ENCODE measurements at places on chromosomes 3 and 15. TPM values are rescaled to one million over a fixed set of nuclear protein-coding genes. Genes with fewer than 3 reads are reported as not detected.

GRCh38 chr15:34335176-34336032, 2.2 kb downstream of the SLC12A6 start:
- no peak for DNase-seq

MINAR1 gene
- total RNA-seq: 0.21 TPM

- DNase-seq: no peak
These were observed 300.2 kb upstream of the CNTN6 start for GRCh38 chr3:792630-793029.

DNA sequence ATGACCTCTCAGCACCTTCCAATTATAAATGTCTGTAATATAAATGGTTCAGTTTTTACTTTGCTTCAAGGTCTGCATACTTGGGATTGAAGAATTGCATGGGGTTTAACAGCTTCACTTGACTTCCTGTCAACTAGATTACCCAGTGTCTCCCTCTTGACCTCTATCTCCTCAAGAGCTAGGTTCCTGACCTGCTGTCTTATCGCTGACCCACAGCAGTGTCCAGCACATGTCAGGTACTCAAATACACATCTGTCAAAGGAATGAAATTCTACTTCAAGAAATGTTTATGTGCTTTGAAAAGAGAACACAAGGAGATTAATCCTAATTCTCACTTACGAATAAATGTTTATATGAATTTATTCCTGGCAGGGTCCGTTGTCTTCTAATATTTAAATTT, 284.5 kb downstream of the SLC9A9 start:
- no peak for DNase-seq

SCN11A gene
- total RNA-seq: not detected

DNA sequence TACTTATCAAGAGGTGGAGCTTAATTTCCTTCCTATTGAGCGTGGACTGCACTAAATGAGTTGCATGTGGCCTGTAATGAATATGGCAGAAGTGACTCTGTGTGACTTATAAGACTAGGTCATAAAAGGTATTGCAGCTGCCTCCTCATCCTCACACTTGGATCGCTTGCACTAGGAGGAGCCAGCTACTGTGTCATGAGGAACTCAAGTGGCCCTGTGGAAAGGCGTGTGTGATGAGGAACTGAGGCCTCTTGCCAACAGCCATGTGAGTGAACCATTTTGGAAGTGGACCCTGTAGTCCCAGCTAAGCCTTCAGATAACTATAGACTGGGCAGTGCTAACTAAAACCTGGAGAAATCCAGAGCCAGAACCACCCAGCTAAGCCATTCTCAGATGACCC, 7.1 kb upstream of the SLC30A4 start:
- DNase-seq: no peak

TRIP4 gene
- total RNA-seq: 5.6 TPM

DNA sequence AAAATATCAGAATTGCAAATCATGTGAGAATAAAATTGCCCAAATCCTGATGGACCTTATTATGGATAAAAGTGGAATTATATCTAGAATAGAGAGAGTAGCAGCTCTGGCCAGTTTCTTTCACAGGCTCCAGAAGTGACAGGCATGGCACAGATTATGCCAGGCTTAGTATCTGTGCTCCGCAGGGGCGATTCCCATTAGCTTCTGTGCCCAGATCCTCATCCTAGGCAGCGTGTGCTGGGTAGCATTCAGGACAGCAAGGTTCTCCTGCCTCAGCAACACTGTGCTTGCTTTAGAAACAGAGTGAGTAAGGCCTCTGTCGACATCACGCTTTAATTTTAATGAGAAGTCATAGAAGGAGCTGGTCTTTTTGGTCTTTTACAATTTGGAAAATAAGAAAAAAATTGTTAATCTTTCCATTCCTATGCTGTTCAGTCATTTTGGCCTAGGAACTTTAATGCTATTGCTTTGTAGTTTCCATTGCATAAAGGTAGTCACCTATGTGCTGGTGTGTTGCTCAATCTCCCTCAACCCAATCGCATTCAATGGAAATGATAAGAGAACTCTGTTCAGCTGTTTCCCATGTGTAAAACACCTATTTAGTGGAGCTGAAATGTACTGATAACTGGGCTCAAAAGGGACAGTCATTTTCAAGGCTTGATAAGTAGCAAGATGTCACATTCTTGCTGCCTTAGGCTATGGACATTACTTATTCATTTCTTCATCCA, 770.1 kb downstream of the AGBL1 start:
- DNase-seq: no peak

DNA sequence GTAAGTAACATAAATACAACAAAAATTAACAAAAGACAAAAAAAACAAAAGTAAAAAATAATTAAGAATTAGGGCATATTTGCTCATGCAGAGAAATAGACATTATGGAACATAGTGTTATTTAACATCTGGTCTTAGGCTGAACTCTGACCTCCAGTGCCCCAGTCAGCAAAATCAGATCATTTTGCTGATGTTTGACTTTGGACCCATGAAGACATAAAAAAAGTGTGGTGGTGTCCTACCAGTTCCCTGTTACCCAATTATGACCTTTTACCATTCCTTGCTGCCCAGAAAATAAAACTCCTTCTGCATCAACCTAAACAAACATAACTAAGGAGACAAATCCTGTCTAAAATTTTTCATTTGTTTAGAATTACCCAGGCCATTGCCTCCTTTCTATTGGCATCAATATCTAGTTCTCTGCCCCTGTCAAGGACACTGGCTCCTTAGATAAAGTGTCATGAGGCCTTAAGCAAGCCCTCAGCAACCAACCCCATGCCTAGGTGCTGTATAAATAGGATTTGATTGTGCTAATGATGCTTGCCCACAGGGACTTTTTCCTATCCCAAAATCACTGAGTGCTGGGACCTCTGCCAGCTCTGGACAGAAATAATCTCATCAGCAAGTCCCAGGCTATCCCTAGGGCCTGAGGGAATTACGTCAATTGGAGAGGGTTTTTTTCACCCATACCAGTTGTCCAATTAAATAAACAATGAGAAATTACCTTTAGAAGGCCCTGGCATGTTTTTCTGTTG, 334.5 kb upstream of the UMPS start:
- no peak for DNase-seq

STRIT1 gene
- total RNA-seq: not detected

DNA sequence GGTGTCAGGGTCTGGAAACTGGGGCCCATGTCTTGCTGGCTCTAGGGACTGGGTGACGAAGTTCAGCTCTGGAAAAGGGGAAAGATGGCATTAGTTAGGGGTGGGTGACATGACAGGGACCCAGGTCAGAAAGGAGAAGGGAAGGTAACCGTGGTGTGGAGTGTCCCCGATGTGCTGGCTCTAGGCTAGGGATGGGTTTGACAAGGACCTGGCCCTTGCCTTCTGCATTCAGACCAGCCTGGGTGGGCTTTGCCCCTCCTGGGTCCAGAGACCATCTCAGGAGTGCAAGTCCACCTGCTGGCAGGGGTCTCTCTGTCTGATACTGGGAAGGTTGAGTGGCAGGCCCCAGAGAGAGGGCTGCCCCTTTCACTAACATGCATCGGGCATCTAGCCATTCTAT, 28.7 kb upstream of the ATP2B2 start:
- DNase-seq: no peak

IL16 gene
- total RNA-seq: 8.5 TPM

DNA sequence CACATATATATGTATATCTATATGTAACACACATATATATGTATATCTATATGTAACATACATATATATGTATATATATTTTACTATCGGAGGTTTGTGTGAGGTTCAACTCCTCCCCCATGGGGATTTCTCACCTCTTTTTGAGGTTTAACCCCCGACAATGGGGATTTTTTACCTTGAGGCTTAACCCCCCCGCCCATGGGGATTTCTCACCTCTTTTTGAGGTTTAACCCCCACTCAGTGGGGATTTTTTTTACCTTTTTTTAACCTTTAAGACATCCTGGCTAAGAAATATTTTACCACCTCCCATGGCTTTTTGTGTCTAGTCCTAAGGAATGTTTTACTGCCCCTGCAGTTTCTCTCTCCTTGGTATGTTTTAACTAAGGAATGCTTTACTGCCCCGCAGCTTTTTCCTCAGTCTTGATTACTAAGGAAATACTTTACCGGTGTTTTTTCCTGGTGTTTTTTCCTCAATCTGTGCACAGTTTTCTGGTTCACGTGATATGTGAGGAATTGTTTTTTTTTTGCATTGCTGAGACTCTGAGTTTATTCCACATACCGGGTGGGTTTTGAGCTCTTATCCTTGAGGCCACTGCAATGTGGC, 185.2 kb downstream of the KLF13 start:
- DNase-seq: no peak

GRCh38 chr15:93302080-93302765, 213.2 kb upstream of the RGMA start:
- no peak for DNase-seq

GRCh38 chr3:156143136-156143535, 22.8 kb downstream of the KCNAB1 start:
- DNase-seq: no peak

DNA sequence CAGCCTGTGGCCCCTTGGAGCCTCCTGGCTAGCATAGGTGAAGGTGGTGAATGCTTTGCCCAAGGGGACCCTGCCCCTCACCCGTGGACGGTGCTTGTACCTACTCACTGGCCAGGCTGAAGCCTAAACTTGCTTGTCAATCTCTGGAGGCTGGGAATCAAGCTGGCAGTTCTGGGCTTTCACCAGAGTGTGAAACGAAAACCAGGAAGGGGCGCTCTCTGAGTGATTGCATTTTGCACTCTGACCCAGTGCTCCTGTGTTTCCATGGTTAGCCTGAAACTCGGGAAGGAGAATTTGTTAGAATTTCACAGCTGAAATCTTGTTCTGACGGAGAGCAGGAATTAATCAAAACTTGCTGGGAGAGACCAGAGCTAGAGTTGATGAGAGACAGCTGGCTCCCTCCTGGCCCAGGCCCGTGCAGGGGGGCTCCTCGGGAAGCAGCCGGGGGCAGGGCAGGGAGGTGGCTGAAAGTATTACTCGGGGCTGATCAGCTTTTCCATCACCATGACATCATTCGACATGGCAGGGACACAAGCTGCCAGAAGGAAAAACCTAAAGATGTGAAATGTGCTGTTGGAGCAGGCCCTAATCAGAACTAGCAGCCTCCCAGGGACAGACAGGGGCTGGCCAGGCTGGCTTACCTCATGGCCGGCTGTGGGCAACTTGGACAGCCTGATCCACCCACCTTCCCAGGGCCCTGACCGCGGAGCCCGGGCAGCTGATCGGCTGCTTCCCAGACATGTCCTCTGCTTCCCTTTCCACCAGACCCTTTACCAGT, 323.6 kb upstream of the CTDSPL start:
- no peak for DNase-seq

SNX22 gene
- 0.53 TPM for total RNA-seq

DNA sequence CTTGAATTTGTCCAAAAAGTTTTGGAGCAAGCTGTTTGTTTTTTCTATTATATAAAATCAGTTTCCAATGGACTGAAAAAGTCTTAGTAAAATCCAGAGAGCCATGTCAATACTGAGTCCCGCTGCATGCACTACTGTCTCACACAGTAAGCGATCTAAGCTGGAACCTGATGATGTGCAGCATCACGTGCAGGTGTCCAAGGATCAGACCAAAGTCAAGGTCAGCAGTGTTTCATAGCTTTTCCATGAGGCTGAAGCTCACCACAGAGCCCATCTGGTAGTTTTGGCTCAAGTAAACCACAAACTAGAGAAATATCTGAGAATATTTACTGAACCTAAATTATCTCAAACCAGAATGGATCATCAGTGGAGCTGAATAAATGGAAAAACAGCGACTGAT, 784.0 kb upstream of the SEMA6D start:
- DNase-seq: no peak

- no peak for DNase-seq
These were observed 122.6 kb upstream of the CCNL1 start for GRCh38 chr3:157282261-157283191.

DNA sequence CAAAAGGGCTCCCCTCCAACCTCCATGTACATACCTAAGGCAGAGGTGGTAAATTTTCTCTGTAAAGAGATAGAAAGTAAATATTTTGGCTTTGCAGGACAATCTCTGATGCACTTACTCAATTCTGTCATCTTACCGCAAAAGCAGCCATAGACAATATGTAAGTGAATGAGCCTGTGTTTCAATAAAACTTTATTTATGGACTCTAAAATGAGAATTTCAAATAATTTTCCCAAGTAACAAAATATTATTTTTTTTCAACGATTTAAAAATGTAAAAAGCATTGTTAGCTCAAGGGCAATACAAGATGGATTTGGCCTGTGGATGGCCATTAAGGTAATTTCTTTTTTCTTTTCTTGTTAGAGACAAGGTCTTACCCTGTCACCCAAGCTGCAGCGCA, 44.7 kb downstream of the SHQ1 start:
- no peak for DNase-seq

DNA sequence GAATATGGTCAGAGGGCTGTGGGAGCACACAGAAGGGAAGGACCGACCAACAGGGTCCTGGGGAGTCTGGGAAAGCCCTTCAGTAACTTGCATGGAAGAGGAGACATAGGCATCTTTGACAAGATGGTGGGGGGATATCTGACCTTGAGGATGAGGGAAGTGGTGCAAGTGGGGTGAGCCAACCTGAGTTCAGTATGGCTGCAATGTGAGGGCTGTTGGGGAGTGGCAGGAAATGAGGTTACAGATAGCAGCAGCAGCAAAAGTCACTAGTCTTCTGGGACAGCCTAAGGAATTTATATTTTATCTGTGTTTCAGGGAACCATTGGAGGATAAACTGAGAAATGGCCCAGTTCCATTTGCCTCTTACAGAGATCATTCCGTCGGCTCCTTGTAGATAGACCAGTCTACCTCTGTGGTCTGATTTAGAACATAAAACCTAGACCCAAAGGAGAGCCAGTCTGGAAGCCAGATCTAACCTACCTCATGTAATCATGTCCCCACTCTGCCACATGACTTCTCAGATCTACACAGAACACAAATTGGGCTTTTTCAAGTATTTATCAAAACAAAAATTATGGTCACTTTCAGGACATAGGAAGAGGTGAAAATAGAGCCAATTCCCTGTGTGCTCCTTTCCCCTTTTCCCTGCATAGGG, 75.6 kb downstream of the ST6GAL1 start:
- no peak for DNase-seq

DNA sequence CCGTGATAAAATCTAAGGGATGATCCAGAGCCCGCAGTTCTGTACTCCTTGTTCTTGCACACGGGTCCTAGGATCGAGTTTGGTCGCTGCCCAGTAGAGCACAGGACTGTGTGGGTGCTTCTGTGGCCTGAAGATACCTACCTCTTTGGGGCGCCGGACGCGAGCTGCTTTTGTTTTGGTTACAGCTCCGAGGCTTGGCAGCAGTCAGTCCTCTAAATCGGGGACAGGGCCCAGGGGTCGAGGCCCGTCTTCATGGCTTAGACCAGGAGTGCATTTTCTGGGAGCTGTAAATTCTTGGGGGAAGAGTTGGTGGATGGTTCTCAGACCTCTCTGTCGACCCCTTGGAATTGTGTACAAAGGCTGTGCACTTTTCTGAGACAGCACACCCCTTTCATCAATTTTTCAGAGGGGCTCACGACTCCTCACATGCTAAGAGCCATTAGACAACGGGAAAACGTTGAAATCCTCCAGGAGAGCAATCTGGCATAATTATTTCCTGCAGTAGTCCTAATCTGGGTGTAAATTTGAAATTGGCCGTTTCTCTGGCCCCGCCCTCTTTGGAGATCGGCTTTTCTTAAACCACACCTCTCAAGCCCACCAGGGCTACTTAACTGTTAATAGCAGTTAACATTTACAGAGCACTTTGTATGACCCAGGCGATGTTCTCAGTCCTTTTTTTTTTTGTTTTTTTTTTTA, 928 bp downstream of the CEP97 start:
- no peak for DNase-seq

AGBL1 gene
- not detected for total RNA-seq

Data from ascending aorta (tissue), 2 donors.